ENCODE measurements at places on chromosomes 3 and 15.

GRCh38 chr15:29924750-29925149 is 102.5 kb upstream of the TJP1 start:
- DNase-seq: no peak

DNA sequence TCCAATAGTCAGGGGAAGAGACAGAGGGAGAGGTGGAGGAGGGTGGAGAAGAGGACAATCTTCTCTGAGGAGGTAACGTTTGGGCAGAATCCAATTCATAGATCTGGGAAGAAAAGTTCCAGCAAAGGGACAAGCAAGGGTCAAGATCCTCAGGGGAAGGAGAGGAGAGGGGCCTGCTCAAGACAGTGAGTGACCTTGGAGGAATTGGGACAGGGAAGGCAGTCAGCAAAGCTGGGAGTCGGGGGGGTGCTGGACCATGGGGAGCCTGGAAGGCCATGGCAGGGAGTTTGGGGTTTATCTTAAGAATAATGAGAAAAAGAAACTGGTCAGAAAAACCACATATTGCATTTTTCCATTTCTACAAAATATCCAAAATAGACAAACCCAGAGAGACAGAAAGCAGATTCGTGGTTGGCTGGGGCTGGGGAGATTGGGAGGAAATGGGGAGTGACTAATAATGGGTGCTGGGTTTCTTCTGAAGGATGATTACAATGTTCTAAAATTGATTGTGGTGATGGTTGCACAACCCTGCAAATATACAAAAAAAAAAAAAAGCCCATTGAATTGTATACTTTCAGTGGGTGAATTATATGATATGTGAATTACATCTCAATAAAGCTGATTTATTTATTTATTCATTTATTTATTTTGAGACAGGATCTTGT is 19.6 kb upstream of the SRP14 start:
- peak; percentile 56 for DNase-seq

DNA sequence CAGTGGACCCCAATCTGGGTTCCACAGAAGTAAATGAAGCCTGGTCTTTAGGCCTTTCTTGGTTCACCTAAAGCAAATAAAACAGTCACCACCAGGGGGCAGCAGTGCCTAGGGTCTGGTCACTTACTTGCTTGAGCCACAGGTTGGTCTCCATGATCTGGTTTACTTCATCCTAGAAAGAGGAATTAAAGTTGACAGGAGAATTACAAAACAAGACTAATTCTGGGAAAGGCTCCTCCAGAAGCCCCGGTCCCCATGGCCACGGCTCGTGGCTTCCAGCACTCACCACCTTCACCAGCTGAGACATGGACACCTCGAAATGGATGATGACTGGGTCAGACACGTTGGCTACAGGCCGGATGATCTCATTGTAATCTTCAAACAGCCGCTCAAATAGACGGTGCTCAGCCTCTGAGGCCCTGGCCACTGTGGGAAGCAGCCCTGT is 2.3 kb downstream of the CHRNA3 start:
- DNase-seq: peak; percentile 58

DNA sequence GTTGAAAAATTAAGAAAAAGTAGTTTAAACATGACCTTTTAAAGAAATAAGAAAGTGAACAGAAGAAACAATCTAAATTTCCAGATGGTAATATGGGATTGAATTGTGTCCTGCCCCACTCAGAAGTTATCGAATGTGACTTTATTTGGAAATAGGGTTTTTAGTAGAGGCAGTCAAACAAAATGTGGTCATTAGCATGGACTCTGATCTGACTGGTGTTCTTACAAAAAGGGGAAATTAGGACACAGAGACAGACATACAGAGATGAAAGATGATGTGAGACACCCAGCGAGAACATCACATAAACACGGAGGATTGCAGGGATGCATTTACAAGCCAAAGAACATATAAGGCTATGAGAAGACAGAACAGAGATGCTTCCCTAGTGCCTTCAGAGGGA is 73.2 kb downstream of the XRN1 start:
- DNase-seq: no peak

DNA sequence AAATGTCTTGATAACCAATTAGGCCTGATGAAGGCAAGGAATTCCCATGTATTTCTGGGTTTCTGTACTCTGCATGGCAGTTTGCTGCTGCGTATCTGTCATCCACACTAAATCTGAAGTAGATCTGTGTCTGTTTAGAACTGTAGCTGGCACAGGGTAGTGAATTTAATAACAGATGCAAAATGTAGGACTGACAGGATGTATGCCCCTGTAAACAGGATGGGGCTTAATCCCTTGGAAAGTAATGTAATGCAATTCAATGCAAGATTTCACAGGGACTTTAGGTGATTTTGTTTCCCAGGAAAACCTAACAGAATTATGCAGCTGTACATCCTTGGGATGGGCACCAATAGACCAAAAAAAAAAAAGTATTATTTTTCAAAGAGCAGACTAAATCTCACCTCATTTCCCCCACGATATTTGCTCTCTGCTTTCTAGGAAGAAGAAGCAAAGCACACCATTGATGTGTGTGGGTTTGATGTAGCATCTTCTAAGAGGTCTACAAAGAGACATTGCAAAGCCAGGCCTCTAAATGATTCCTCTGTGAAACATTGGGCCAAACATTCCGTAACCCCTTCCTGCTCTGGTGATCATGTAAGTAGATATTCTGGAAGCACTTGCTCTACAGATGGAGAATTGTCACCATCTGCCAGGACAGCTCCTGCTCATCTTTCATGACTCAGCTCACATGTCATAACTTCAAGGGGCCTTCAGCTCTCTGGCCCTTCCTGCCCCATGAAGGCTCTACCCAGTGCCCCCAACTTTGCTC is 464.3 kb upstream of the RGMA start:
- DNase-seq: no peak
